Lower lobe of right lung (tissue), 2 donors: ENCODE measurements at places on chromosomes 1 and 21. TPM values are rescaled to one million over a fixed set of nuclear protein-coding genes. Genes with fewer than 3 reads are reported as not detected.

ATG4C gene
- total RNA-seq = 14.0 TPM

LRRC8B gene
- 16.4 TPM for total RNA-seq

NOS1AP gene
- total RNA-seq = 3.6 TPM

CCDC190 gene
- 5.2 TPM for total RNA-seq

DNA sequence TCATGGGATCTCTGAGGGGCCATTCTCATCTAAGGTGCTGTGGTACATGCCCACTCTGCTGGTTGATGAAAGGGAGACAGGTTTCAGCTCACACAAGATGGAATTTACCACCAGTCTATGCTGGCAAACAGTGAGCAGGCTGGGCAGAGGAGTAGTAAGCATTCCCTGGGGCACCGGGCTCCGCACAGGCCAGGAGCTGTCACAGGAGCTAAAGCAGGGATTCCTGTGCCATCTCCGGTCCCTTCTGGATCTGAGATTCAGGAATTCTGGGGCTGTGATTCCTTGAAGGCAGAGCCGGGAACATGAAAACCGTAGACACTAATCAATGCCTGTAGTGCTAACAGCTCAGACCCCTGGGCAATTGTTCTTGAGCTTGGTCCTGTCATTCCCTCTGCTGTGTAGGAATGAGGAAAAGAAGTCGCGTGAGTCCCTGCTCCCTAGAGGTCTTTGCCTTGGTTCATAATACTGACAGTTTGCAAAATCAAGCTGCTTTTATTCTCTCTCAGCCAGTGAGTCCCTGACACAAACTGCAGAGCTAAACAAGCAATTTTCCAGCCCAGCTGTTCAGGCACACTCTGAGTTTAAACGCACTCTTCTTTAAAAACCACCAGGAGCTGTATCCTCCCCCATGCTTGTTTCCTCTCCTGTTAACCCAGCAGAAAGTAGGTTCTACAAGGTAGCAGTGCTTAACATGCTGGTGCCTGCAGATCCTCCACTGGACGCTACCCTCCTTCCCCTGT lies 52.5 kb downstream of the MDM4 start:
- peaks cover 7% of the 10 kb centered on the region for H3K36me3 ChIP-seq
- H3K4me1 ChIP-seq = peaks cover 4% of the 10 kb centered on the region
- DNase-seq = no peak
- no peaks in the 10 kb centered on the region for H3K27me3 ChIP-seq

DNA sequence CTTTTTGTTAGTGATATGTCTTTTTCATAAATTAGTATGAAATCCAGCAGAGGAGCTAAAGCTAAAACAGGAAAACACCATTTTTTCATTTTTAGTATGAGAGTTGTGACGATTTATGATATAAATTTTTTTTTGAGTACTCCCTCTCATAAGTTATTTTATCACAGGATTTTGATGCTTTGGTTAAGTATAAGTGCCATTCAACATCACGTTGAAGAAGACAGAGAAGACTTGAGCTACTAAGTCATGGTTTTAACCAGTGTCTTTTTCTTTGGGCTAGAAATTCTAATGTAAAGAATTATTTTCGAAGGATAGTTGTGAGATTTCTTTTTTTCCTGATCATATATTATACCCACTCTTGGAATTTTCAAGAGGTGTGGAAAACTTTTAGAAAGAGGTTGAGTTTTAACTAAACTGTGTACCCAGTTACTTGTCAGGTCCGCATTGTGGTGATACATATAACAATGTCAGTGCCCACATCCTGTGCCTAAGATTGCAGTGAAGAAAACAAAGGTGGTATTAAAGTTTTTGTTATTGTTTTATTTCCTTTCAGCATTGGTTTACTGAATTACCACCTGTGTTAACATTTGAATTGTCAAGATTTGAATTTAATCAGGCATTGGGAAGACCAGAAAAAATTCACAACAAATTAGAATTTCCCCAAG lies 93.8 kb downstream of the USP25 start:
- peaks cover 42% of the 10 kb centered on the region for H3K36me3 ChIP-seq
- no peak overlapping the region for H3K4me3 ChIP-seq
- DNase-seq = no peak
- no peak overlapping the region for H3K27ac ChIP-seq
- no peaks in the 10 kb centered on the region for H3K27me3 ChIP-seq

GRCh38 chr1:184828369-184828717 lies 73.7 kb upstream of the EDEM3 start:
- H3K27me3 ChIP-seq = no peaks in the 10 kb centered on the region
- H3K4me3 ChIP-seq = no peak overlapping the region
- no peak overlapping the region for H3K27ac ChIP-seq
- H3K36me3 ChIP-seq = peaks cover 8% of the 10 kb centered on the region
- H3K4me1 ChIP-seq = peaks cover 19% of the 10 kb centered on the region

- no peak overlapping the region for H3K27ac ChIP-seq
- H3K27me3 ChIP-seq = no peaks in the 10 kb centered on the region
- no peak for DNase-seq
- H3K4me1 ChIP-seq = no peaks in the 10 kb centered on the region
These were observed 21.1 kb upstream of the RGS4 start for GRCh38 chr1:163047951-163048659.

GRCh38 chr1:156337888-156338179 lies 258 bp downstream of the CCT3 start:
- H3K27me3 ChIP-seq = no peaks in the 10 kb centered on the region
- peaks cover 21% of the 10 kb centered on the region for H3K4me1 ChIP-seq
- DNase-seq = no peak
